ENCODE measurements at places on chromosomes 7 and 10.

DNA sequence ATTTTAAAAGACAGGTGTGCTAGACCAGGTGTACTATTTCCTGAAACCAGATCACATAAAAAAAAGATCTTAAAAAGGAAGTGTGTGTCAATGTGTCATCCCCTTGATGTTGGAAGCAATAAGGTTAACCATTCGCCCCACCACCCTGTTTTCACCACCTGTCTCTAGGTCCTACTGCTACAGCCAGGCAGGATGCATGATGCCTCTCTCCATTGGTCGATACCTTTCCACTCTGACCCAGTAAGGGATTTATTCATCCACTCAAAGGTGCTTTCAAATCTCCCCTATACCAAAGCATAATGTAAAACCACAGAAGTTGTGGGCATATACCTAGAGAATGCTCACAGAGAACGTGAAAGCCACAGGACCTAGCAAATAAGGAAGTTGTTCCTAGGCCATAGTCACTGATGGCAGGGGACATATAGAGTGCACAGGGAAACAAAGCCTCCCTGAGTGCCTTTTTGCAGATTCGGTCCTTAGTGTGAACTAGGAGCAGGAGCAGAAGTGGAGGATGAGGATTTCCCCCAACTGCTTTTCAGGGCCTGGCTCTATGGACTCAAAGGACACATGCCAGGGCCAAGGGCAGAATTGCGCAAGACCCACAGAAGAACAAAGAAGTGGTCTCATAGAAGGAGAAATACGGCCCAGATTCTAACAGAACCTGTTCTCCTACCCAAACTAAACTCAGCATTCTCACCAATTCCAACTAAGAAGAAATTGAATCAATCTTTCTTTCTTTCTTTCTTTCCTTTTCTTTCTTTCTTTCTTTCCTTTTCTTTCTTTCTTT is 631.5 kb upstream of the NRP1 start:
- no peak for DNase-seq

- no peak for DNase-seq
These were observed 227.3 kb upstream of the SP8 start for GRCh38 chr7:21013765-21014539.

DNA sequence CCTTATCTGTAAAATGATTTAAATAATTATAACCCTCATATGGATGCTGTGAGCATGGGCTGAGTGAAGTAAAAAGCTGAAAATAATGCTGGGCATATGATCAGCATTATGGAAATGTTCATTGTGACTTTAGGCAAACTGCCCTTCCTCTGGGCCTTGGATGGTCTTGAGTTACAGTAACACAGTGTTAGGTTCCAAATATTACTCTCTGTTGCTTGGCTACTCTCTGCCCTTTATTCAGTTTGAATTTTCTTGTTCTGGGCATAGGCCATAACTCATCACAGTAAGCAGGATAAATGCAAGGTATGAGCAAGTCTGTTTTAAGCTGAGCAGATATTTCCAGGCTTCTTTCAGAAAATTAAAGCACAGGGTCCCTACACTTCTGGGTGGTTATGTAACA is 868.0 kb downstream of the KCNMA1 start:
- no peak for DNase-seq

DNA sequence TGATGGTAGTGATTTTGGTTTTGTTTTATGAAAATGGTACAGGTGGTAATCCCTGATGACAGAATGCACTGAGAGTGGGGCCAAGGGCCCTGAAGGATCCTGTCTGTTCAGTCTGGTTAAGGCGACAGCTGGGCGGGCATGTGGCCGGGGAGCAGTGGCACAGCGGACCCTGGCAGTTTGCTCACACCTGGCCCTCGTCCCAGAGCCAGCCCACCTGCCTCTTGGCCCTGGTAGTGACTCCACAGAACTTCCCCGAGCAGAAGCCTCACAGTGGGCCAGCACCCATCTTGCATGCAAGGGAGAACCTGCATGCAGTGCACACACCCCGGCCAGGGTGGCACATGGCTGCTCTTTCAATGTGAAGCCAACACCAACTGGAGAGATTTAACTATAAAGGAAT is 82.8 kb downstream of the ALOX5 start:
- DNase-seq, result no peak

GRCh38 chr10:46239993-46240683 is 46.7 kb upstream of the ANTXRL start:
- DNase-seq, result no peak

- DNase-seq, result no peak
These were observed 44.5 kb downstream of the PLEKHA8 start for GRCh38 chr7:30072735-30073134.

- DNase-seq, result no peak
These were observed 23.2 kb upstream of the MALSU1 start for GRCh38 chr7:23275912-23276311.

DNA sequence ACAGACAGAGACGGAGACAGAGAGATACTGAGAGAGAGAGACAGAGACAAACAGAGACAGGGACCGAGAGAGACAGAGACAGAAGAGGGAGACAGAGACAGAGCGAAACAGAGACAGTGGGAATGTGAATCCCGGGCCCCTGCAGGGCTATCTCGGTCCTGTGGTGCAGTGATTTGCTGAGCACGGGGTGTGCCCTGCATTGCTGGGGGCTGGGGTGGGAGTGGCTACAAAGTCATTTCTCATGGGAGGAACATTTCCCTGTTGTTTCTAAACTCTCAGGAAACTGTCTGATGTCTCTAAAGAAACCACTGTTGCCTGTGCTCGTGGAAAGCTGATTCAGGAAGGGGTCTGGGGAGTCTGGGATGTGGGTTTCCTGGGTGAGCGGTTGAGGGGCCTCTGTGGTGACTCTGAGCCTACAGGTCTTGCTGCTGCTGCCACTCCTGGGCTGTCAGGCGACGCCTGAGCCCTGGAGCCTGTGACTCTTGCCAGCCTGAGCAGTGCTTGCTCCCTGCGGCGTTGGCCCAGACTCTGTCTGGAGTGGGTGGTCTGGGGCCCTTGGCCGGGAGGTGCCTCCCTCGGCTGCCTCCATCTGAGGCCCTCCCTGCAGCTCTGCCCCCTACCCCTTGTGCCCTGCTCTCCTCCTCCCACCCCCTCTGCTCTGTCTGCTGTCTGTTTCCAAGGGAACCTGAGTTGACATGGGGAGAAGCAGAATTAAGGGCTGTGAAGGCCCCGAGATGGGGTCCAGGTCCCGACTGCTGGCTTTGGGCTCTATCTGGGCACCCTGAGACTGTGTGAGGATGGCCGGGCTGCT is 292.0 kb downstream of the WDR37 start:
- no peak for DNase-seq
